ENCODE measurements at places on chromosomes 11 and 22.
A peak's percentile ranks its signal among the peaks of the same experiment; 100 is the strongest.

DNA sequence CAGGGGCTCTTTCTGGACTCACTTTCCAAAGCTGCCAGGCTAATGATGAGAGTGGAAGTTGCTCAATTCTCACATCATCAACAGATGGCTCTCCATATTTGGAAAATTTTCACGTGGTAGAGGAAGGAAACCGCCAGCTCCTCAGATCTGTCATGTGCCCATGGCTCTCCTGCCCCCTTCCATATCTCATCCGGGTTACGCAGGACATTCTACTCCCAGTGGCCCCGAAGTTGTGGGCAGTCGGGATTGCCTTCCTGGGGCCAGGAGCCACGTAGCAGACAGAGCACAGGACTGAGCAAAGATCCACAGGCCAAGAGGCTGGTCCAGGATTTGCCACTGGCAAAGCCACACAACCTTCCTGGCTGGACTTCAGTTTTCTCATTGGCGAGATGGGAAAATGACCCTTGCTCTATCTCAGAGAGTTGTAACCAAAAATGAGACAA, 38.8 kb downstream of the RPUSD4 start:
- no peak for DNase-seq

GRCh38 chr22:19847345-19847632, 7.4 kb downstream of the GNB1L start:
- no peak for DNase-seq

GRCh38 chr11:80204021-80204420, 763.2 kb upstream of the TENM4 start:
- no peak for DNase-seq

GRCh38 chr22:32517488-32517887, 42.9 kb downstream of the FBXO7 start:
- DNase-seq = no peak

- DNase-seq = no peak
Observed at GRCh38 chr11:45897556-45897955, 9.5 kb downstream of the FREY1 start.

DNA sequence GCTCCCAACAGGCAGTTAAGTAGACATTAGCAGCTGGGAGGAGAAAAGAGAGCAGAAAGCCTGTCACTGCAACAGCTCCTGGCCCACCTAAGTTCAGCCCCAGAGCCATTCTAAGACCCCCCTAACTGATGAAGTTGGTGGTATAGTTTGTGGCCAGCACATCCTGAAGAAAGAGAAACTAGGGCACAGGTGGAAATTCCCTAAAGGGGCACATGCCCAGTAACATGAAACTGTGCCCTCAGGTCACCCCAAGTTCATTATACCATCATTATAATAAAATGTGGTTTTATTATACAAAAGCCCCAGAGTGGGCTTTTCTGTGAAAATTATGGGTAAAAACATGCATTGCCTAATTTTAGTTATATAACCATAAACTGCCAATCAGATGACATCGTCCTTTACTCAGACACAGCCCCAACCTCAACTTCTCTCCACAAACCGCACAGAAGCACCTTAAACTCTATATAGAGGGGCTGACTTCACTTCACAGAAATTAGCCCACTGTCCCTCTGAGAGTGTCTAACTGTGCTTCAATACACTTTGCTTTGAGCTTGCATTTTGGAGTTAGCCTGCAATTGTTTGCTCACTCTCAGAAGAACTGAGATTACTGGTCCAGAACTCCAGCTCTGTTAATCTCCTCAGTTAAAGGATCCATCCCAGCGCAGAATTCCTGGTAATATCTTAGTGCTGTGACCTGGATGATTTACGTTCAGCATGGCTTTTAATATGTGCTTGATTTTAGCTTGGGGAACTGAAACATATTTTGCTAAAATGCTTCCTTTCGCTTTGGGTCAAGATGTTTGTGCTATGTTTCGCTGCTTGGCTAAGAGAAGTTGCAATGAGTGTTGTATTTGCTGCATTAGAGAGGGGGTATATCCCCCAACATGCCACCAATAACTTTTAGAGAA, 1.8 kb upstream of the APOL3 start:
- DNase-seq = peak; percentile 72

DNA sequence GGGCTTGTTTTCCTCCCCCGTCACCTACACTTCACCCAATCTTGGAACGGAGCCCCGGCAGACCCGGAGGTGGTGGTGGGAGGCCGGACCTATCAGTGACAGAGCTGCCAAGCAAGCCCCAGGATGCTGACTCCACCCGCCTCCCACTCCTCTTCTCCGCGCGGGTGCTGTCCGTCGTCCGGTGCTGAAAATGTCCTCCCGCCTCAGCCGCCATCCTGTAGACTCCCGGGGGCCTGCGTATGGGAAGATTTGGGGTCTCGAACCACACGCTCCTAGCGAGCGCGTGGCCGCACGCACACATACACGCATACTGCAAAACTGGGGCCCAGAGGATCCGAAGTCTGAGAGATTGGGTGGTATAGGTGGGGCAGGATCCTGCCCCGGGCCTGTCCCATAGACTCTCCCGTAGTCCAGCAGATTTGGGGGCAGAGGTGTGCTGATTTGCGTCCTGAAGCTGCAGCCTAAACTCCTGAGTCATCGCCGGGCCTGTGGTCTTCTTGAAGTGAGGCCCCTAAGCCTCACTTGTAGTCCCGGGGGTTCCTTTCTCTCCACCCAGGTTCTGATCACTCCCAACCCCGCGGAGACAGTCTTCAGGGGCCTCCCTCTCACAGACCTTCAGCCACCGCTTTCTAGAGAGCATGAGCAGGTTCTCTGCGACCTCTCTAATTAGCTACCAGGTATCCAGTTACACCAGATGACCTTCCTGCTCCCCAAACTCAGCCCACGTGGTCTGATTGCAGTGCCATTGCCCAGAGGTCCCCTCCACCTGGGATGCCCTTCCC, 796 bp upstream of the YIF1A start:
- DNase-seq = peak; percentile 77

- no peak for DNase-seq
Observed at GRCh38 chr11:65911682-65912568, 6.9 kb downstream of the C11orf68 start.

DNA sequence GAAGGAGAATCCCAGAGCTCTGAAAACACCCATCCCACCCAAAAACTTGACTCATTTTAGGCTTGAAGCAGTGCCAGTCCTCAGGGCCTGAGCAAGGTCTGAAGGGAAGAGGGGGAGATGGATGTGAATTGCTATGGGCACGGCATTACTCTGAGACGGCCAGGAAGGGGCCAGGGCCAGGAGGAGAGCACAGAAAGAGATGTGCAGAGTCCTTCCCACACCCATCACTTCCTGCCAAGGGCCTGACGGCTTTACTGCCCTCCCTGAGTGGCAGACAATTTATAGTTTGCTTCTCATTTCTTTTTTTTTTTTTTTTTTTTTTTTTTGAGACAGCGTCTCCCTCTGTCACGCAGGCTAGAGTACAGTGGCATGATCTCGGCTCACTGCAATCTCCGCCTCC, 22.5 kb downstream of the TAB1 start:
- no peak for DNase-seq

DNA sequence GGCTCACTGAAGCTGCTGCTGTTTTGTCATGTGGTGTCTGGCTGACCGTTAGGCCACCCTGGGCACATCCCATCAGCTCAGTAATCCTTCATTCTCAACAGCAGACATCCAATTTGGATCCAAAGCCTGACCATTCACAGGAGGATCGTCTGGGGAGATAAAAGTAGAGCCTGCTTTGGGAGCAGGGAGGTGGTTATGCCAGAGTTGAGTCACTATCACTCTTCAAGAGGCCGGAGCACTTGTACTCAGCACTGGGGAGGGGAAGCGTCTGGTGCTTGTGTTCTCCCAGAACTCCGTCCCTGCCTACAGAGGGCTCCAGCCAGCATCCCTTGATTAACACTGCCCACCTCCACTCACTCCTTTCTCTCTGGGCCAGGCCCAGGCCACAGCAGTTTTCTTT, 382.6 kb downstream of the OPCML start:
- no peak for DNase-seq

GRCh38 chr11:62909107-62909894, 11.9 kb downstream of the CHRM1 start:
- DNase-seq = no peak

DNA sequence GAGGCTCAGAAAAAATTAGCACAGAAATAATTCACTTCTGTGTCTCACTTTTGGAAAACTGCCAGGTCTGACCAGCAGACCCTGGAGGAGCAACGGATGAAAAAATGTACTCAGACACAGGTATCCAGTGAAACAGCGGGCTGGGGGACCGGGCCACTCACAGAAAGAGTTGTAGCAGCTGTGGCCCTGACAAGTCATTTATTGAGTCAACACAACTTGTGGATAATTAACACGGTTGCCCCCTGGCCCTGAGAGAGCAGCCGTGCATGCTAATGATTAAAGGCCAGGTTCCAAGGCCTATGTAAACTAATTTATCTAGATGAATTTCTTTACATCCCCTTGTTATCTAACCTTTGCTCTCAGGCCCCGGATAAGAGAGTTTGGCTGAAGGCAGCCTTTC, 131.3 kb downstream of the AASDHPPT start:
- no peak for DNase-seq

DNA sequence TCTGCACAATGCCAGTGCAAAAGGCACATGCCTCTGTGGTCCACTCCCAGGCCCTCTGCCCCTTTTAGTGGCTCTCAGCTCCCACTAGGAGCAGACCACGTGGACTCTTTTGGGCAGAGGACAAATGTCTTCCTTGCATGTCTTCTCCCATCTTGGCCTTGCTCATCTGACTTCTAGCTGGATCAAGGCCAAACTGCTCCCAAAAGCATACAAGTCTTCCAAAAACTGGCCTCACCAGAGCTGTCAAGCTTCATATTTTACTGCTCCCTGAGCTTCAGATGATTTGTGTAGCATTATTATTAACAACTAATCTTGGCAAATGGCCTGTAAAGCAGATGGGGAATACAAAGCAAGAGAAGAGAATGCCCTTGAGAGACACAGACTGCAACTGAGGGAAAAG, 6.9 kb downstream of the SMPD1 start:
- DNase-seq = no peak

GRCh38 chr11:84290647-84291046, 1004.5 kb upstream of the CCDC90B start:
- no peak for DNase-seq

GRCh38 chr11:61119055-61119454, 16.8 kb downstream of the CD5 start:
- no peak for DNase-seq

DNA sequence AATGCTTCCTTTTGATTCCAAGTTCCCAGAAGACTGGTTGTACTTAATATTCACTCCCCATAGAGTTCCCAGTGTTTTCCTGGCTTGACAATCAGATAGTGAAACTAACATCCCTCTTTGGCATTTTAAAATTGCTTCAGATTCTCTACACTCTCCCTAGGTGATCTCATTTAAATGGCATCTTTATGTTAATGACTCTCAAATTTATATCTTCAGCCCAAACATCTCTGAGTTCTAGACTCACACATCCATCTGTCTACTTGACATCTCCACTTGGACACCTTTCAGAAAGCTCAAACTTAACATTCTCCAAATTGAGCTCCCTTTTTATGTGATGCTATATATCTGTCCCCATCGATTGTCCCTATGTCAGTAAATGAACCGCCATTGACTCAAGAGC, 232.0 kb downstream of the NTM start:
- no peak for DNase-seq

DNA sequence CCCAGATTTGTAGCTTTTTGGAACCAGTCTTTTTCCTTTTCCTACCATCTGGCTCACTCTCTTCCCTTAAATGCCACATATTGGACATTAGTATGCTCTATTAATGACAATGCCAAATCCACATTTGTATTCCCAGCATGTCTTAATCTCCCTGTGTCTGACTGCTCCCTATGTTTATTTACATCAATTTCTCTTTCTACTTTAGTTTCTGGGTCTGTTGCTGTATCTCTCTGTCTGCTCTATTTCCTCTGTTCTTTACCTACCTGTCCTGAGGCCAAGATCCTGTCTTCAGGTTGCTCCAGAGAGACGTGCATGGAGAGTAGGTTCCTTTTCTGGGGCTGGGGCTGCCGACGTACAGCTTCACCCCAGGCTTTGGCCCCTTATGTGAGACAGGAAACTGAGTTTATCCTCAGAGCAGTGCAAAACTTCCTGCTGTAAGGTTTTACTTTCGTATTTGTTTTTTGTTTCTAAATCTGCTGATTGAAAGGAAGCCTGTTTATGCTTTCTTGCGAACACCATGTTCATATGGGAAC, 25.6 kb downstream of the OR2AG2 start:
- DNase-seq = peak; percentile 60

GRCh38 chr11:3088806-3089205, 31.6 kb upstream of the CARS1 start:
- DNase-seq = no peak

GRCh38 chr11:119377112-119377901, 4.2 kb downstream of the USP2 start:
- DNase-seq = no peak

- DNase-seq = no peak
Observed at GRCh38 chr22:20192972-20193760, 42.3 kb upstream of the CCDC188 start.

- no peak for DNase-seq
Observed at GRCh38 chr11:117229411-117229810, 2.5 kb downstream of the PCSK7 start.

- DNase-seq = no peak
Observed at GRCh38 chr11:8060146-8060719, 20.8 kb upstream of the TUB start.

DNA sequence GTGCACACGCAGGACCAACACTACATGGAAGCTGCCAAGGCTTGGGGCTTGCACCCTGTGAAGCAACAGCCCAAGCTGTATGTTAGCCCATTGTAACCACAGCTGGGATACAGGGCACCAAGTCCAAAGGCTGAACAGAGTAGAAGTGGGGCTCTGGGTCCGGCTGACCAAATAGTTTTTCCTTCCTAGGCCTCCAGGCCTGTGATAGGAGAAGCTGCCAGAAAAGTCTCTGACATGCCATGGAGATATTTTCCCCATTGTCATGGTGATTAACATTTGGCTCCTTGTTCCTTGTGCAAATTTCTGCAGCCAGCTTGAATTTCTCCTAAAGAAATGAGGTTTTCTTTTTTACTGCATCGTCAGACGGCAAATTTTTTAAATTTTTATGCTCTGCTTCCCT, 941.2 kb downstream of the FAM181B start:
- no peak for DNase-seq

DNA sequence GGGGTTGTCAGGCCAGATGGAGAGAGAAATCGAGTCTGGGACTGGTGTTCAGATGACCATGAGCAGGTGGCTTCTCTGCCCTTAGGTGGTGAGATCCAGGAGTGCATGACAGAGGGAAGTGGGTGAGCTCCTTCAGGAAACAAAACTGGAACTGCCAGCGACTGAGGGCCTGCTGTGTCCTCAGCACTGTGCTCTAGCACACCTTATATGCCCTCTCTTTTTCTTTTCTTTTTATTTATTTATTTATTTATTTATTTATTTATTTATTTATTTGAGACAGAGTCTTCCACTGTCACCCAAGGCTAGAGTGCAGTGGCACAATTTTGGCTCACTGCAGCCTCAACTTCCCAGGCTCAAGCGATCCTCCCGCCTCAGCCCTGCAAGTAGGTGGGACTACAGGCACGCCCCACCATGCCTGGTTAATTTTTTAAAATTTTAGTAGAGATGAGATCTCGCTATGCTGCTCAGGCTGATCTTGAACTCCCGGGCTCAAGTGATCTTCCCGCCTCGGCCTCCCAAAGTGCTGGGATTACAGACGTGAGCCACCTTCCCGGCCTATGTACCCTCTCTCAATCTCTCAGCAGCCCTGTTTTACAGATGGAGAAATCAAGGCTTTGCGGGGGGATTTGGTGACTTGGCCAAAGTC, 14.8 kb upstream of the RASD2 start:
- DNase-seq = no peak

- DNase-seq = no peak
Observed at GRCh38 chr11:77661670-77662069, 24.1 kb upstream of the CLNS1A start.

- DNase-seq = no peak
Observed at GRCh38 chr11:101083335-101083734, 46.3 kb downstream of the PGR start.

- no peak for DNase-seq
Observed at GRCh38 chr22:24426851-24427499, 424 bp upstream of the ADORA2A start.

Data from CD4-positive, alpha-beta T cell treated with Interleukin-2 at 100 ng/mL for 4 hours (primary cell).